Fibroblast of skin of abdomen (primary cell): ENCODE measurements at places on chromosomes 12 and 14.
A peak's percentile ranks its signal among the peaks of the same experiment; 100 is the strongest.

DNA sequence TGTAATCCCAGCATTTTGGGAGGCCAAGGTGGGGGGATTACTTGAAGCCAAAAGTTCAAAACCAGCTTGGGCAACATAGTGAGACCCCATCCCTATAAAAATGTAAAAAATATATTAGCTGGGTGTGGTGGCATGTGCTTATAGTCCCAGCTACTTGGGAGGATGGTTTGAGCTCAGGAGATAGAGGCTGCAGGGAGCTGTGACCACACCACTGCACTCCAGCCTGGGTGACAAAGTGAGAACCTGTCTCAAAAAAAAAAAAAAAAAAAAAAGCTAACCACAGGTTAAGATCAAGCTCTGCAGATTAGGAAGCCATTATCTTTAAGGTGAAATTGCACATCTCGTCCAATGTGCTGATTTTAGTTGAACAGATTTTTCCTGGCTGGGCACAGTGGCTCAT is 23.7 kb upstream of the CERS5 start:
- DNase-seq: no peak

DNA sequence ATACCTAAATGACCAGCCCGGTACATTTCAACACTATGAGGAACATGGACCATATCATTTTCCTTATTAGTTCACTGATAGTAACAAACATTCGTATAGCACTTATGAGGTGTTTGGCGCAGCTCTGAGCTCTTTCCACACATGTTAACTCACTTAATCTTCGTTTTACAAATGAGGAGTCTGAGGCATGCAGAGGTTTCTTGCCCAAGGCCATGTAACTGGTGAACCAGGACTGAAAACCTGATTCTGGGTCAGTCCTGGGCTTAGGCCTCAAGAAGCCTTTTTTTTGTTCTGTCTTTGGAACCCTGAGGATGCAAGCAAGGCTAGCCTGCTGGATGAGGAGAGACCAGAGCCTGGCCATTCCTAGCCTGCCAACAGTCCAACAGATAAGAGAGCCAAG is 55.0 kb downstream of the C14orf132 start:
- no peak for DNase-seq

DNA sequence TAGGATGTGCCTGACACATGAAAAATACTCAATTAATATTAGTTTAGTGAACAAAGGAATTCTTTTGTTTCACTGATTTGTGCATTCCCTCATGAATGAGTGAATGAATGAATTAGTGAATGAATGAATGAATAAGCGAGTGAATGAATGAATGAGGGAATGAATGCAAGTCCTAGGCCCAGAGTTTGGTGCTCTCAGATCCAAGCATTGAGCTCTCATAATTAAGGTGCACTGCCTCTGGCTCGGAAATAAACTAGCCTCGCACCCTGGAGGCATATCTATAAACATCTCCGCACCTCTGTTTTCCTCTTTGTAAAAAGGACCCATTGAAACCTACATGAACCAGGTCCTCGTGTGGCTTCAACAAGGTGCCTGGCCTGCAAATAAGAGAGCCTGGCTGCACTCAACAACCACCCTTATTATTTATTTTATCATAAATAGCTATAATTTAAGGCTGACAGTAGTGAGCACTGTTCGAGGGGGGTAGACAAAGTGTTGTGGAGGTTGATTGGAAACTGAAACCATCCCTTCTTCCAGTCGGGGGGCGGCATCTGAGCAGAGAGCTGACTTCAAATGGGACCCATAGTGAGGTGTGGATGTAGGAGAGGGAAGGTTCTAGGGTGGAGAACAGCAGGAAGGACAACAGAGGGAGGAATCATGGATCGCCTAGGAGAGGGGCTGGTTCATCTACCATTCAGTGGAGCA is 316.8 kb downstream of the BCL11B start:
- no peak for DNase-seq

DNA sequence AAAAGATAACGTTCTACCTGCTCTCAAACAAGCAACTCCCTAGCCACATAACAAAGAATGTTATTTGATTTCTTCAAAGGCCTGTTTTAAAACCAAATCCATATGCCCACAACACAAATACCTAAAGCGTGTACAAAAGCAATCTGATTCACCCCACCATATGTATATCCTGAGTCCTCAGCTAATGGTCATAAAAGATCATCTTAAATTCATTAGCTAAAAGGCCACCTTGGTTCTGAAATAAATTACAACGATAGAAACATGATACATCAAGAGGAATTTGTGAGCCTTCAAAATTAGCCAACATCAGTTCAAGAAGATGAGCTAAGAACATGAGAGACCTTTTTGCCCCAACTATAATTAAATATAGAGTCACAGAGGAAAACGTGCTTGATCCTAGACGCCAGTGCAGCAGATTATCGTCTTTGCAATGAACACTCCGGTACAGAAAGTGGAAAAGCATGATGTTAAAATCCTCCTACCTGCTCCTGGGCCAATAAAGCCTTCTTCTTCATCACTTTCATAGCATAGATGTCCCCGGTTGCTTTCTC is 20.0 kb downstream of the CIT start:
- peak; percentile 57 for DNase-seq

- peak; percentile 41 for DNase-seq
Observed at GRCh38 chr12:16347391-16348298, at the start of gene MGST1. TSS of gene MGST1 (plus strand) at chr12:16347645. CDS start at chr12:16354253, 6,608 bp downstream.

DNA sequence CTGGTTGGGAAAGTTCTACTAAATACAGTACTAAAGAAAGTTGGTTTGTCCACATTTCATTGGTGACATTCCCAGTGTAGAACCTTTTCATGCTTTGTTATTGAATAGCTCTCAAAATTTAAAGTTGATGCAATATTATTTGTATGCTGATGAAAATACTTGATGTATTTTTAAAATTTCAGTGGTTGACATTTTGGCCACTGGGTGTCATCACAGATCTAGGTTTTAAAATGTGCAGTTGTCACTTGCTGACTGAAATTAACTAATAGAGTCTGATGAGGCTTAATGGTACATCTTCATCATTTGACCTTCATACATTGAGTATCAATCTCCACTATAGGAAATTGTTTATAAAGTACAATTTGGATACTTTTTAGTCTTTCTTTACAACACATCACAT is 37.1 kb downstream of the CMAS start:
- peak; percentile 25 for DNase-seq

DNA sequence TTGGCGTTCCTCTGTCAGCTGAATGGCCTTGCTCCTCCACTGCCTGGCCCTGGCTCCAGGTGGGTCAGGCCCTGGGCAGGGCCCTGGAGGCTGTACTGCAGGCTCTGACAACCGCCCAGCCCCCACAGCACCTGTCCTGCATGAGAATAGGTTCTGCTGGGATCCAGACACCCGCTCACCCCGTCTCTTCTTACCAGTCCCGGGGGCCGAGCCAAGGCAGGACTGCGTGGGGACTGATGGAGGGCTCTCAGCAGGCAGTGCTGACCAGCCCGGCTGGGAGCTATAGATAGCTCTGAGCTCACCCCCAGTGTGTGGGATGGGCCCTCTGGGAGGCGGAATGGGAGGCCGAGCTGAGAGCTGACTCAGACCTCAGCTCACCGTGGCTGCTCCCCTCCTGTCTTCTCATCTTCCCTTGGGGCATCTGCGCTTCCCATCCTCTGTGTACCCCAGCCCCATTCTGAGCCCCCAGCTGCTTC is 39.6 kb downstream of the TEAD4 start:
- DNase-seq: peak; percentile 65

- peak; percentile 49 for DNase-seq
Observed at GRCh38 chr12:32134101-32134888, 27.6 kb downstream of the BICD1 start.

DNA sequence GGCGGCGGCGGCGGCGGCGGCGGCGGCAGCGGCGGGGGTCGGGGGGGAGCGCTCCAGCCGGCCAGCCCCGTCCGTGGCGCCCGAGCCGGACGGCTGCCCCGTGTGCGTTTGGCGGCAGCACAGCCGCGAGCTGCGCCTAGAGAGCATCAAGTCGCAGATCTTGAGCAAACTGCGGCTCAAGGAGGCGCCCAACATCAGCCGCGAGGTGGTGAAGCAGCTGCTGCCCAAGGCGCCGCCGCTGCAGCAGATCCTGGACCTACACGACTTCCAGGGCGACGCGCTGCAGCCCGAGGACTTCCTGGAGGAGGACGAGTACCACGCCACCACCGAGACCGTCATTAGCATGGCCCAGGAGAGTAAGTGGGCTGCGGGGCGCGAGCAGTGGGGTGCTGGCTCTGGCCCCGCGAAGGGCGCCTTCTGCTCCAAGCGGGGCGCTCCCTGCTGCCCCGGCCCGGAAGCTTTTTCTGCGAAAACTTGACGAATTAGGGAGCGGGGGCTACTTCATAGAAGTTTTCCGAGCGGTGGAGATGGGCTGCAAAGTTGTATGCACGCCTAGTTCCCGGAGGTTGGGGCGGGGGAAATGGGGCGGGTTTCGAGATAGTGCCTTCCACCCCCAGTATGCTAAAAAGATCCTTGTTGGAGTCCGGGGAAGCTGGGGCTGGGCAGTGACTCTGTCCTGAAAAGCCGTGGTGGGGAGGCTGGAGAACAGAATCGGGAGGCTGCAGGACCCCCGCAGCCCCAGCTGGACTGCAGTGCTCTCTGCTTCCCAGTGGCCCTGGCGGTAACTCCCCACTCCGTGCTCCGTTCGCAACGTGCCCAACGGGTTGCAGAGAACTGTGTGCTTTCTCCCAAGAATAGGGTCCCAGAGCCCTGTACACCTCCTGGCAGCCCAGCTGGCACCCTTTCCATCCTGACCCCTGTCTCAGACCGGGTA is 751 bp downstream of the GDF11 start:
- peak; percentile 65 for DNase-seq

DNA sequence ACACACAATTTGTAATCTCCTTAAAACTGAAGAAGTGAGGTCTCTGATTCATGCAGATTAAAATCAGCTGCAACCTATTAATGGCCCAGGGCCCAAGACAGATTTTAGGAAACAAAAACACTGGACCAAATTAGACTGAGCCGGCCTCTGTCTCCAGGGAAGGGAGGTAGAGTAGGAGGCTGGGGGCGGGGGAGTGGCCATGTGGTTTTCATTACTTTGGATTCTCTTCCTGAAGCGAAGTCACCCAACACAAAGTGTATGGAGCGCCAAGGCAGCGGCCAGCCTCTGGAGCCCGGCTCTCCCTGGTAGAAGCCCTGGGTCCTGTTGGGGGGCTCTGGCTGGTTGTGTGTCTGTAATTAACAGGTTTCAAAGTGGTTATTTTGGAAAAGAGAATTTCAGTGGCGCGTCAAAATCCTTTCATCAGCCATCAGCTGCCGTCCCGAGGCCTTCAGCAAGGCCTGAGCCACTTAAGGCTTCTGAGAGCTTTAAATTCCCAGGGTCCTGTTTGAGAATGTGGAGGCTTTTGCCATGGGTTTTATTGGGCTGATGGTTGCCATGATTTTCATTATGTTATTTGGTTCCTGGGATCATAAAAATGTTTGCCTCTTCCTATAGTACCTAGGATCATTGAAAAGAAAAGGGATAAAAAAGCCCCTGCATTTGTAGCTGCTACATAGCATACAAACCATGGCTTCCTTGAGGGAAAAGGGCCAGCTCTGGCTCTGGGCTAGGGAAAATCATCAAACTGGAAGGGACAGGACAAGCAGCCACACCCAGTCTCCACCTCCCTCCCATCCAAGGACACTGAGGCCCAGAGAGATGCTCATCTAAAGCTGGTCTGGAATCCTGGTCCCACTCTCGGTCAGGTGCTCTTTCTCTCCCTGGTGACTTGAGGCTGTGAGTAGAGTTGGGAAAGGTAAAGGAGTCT is 282.4 kb downstream of the ZFP36L1 start:
- DNase-seq: peak; percentile 97

DNA sequence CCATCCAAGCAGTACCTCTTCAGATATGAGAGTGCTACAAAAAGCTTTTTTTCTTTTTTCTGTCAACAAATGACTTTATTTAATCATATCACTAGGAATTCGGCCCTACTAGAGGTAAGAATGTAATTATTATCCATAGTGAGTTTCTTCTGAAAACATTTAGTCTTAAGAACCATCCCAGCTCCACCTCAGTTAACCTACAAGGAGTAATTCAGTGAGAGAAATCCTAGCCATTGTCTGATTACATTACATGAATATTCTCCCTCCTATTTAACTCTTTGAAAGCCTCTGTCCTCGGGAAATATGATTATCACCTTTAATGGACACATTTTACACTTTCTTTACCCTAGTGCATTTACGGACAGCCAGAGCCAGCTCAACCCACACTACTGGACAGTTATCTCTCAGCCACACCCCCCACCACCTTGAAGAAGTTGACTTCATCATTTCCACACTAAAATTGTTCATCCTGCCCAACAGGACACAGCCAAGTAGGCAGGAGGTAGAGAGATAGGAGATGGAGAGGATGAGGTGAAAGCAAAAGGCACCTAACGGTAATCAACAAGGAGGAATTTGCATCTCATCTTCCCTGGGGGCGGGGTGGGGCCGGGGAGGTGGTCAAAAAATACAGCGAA is 1.3 kb downstream of the PPFIA2 start:
- no peak for DNase-seq

DNA sequence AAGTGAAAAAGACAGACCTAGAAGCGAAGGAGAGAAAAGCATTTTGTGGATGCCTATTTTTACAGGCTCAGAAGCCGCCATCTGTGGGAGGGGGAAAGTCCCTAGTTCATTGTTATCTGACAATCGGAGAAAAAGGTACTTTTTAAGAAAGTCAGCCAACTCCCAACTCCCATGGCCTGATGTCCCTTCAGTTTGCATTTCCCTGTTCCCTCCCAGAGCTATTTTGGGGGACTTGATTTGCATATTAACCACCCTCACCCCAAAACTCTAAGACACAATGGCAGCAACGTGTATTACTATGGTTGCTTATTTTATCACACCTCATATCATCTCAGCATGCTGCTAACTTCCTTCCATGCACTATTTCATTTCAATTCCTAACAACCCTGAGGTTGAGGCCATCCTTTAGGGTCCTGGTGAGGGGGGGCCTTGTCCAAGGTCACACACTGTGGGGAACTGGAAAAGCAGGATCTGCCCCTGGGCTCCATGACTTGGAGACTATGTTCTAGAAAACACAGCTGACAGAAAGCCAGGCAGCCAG is 18.7 kb downstream of the HVCN1 start:
- no peak for DNase-seq

DNA sequence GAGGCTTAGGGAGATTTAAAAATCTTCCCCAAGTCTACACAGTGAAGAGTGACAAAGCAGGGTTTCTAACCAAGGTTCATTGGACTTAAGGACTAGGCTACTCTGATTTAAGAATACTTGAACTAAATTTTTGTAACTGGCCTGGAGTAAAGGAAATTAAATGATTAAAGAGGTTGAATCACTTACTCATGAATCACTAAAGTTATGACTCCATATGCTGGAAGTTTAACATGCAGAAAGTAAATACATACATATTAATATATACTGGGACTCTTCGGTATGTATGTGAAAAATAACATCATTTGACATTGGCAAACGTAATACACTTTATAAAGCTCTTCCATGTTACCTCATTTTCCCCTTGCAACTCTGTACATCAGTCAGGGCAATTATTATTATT is 322.9 kb downstream of the KCNH5 start:
- peak; percentile 0 for DNase-seq

- DNase-seq: no peak
Observed at GRCh38 chr12:118023301-118023860, 6.9 kb downstream of the RFC5 start.

- no peak for DNase-seq
Observed at GRCh38 chr14:99812096-99812750, 19.0 kb downstream of the EML1 start.
